Activated naive CD8-positive, alpha-beta T cell treated with anti-CD3 and anti-CD28 coated beads for 36 hours (primary cell): ENCODE measurements at places on chromosomes 6 and 20. TPM values are rescaled to one million over a fixed set of nuclear protein-coding genes. Genes with fewer than 3 reads are reported as not detected.

DNA sequence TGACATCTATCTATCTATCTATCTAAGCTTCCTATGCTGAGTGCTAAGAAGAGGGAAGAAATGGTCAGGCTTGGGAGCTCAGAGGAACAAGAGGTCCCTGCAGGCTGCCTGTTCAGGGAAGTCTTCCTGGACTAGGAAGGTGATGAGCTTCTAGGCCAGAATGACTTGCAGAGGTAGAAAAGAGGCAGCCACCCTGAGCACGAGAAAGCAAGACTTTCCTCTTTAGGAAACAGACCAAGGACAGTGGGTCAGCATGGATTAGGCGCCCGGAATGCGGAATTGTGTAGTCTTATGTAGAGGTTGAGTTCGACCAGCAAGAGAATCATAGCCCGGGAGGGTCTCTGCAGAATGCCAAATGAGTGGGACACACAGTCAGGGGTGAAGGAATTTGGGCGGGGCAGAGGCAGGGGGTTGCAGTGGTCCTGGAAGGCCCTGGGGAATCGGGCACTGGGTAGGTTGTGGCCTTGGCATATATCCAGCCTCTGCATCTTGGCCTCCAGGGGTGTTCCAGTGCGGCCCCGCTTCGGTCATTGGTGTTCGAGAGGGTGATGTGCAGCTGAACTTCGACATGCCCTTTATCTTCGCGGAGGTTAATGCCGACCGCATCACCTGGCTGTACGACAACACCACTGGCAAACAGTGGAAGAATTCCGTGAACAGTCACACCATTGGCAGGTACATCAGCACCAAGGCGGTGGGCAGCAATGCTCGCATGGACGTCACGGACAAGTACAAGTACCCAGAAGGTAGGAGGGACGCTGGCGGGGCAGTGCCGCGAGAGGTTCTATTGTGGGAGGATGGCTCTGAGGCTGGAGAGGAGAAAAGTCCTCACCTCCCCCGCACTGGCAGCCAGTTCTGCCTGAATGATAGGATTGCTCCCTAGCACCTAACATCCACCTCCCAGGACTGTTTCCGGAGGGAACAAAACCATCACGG lies 32.1 kb downstream of the TGM3 start:
- no peak for DNase-seq
- no peaks in the 10 kb centered on the region for H3K36me3 ChIP-seq
- peaks cover 30% of the 10 kb centered on the region for H3K27me3 ChIP-seq
- no peaks in the 10 kb centered on the region for H3K4me1 ChIP-seq
- H3K27ac ChIP-seq: no peak overlapping the region
- no peak overlapping the region for H3K4me3 ChIP-seq

The POFUT1 gene
- 64.0 TPM for total RNA-seq

DNA sequence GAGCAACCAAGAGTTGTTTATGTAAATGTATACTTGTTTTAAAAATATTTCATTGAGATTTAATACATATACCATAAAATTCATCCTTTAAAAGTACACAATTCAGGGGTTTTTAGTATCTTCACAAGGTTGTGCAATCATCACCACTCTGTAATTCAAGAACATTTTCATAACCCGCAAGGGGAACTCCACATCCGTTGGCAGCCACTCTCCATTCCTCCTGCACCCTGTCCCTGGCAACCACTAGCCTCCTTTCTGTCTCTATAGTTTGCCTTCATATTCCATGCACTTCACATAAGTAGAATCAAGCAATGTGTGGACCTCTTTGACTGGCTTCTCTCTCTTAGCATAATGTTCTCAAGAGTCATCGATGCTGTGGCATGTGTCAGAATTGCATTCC lies 104.2 kb upstream of the PDE10A start:
- no peak overlapping the region for H3K27ac ChIP-seq
- peaks cover 10% of the 10 kb centered on the region for H3K27me3 ChIP-seq
- no peaks in the 10 kb centered on the region for H3K36me3 ChIP-seq
- DNase-seq: no peak

DNA sequence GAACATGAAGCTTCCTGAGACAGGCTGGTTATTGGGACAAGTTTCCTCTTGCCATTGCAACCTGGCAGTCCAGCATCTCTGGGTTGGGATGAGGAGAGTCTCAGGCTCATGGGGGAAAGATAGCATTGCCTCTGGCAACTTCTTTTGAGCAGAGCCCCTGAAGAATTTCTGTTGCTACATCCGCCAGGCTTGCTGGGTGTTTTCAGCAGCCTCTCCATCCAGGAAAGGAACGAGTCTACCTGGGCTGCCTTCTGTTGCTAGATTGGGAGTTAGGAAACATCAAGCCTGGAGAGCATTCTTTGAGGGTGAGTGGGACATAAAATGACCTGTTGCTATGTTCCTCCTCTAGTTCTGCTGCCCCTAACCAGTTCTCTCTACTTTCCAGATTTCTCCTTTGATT lies 313.5 kb downstream of the RFPL4B start:
- no peaks in the 10 kb centered on the region for H3K4me1 ChIP-seq
- no peak overlapping the region for H3K4me3 ChIP-seq
- H3K27me3 ChIP-seq: no peaks in the 10 kb centered on the region
- no peak for DNase-seq
